Naive B cell (primary cell): ENCODE measurements at places on chromosomes 4 and X. TPM values are rescaled to one million over a fixed set of nuclear protein-coding genes. Genes with fewer than 3 reads are reported as not detected.

- no peaks in the 10 kb centered on the region for H3K36me3 ChIP-seq
- H3K4me1 ChIP-seq, result peaks cover 9% of the 10 kb centered on the region
- H3K4me3 ChIP-seq, result peak overlapping the region; percentile 90
- peak overlapping the region; percentile 100 for H3K27ac ChIP-seq
Measured at GRCh38 chrX:73562458-73562857, 539 bp upstream of the CHIC1 start.

DNA sequence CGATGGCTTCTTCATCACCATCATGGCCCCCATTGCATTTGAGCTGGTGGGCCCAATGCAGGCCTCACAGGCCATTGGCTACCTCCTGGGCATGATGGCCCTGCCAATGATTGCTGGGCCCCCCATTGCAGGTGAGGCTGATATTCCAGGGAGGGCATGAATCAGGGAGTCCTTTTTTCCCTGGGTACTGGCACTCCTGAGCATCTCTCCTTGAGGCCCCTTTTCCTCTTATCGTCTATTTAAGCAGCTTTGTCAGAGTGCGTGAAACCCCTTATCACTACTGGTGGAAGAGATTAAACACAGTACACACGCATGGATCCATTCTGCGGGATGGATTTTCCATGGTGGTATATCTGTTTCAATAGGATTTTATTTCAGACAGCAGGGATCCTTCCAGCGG, 85.1 kb downstream of the RLIM start:
- H3K27ac ChIP-seq, result no peak overlapping the region
- H3K4me1 ChIP-seq, result no peaks in the 10 kb centered on the region
- H3K4me3 ChIP-seq, result no peak overlapping the region
- no peaks in the 10 kb centered on the region for H3K27me3 ChIP-seq
- no peak for DNase-seq
- H3K36me3 ChIP-seq, result no peaks in the 10 kb centered on the region

Gene ZNF827
- 4.7 TPM for polyA plus RNA-seq

- no peak for DNase-seq
- no peaks in the 10 kb centered on the region for H3K27me3 ChIP-seq
- H3K4me1 ChIP-seq, result no peaks in the 10 kb centered on the region
Measured at GRCh38 chr4:160375772-160376452, 1273.0 kb downstream of the RAPGEF2 start.

DNA sequence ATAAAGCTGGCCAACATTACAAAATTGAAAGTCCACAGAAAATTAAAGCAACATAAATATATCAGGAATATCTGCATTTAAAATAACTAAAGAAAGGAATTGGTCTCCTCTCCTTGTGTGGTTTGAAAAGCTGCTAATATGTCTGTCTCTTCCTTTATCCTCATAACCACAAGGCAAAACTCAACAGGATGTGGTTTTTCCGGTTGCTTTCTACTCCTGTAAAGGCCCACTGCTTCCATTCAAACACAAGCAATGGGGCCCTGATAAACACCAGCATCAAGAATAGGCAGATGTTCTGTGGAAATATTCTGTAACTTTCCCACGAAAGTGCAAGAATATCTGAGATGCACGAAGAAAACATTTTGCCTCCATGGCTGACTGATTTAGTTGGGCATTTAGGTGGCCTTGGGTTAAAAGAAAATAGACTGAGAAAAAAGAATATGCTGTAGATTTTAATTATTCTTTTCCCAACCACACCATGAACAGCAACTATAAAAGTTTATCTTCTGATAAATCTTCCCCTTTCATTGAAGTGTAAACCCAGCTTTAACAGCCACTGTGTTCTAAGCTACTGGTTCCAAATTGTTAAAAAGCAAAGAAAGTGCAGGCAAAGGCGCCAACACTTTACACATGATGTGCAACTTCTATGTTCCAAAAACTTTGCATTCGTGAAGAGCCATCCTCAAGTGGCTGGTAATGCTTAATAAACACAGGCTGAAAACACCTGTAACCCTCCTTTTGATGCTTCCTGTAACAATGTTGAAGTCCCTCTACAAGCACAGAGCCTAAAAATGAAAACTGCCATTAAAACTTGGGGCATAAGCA, 50.5 kb upstream of the NDST3 start:
- DNase-seq, result no peak
- H3K27ac ChIP-seq, result no peak overlapping the region
- H3K4me3 ChIP-seq, result no peak overlapping the region
- no peaks in the 10 kb centered on the region for H3K4me1 ChIP-seq
- H3K27me3 ChIP-seq, result no peaks in the 10 kb centered on the region

- H3K4me3 ChIP-seq, result no peak overlapping the region
- no peak for DNase-seq
- H3K27me3 ChIP-seq, result no peaks in the 10 kb centered on the region
- H3K27ac ChIP-seq, result no peak overlapping the region
- no peaks in the 10 kb centered on the region for H3K36me3 ChIP-seq
Measured at GRCh38 chrX:106170318-106170717, 2.2 kb downstream of the PWWP3B start.

GRCh38 chrX:41449615-41450014, 2.5 kb downstream of the NYX start:
- peak overlapping the region; percentile 13 for H3K27ac ChIP-seq
- no peaks in the 10 kb centered on the region for H3K36me3 ChIP-seq
- peak; percentile 16 for DNase-seq
- H3K4me1 ChIP-seq, result peaks cover 25% of the 10 kb centered on the region
- no peaks in the 10 kb centered on the region for H3K27me3 ChIP-seq

Gene ARMCX1
- polyA plus RNA-seq, result 0.87 TPM

DNA sequence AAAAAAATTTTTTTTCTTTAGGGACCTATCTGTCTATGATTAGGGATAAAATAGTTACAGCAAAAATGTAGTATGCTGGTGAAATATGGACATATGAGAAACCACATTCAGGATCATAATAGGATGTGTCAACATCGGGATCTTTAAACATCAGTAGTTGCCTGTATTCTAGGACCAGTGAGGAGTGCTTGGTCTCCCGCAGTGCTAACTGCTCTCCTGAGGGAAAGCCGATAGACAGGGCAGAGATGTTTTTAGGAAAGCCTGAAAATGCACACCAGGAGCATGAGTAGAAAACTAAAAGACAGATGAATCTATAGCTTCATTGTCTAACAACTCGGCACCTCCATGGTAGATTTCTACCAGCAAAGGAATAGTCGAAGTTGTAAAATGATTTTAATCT, 178.1 kb upstream of the SMIM31 start:
- no peaks in the 10 kb centered on the region for H3K27me3 ChIP-seq
- no peaks in the 10 kb centered on the region for H3K36me3 ChIP-seq
- H3K4me1 ChIP-seq, result no peaks in the 10 kb centered on the region
- no peak for DNase-seq
- no peak overlapping the region for H3K27ac ChIP-seq
- H3K4me3 ChIP-seq, result no peak overlapping the region

Gene PCDH18
- not detected for polyA plus RNA-seq

- no peaks in the 10 kb centered on the region for H3K4me1 ChIP-seq
- no peaks in the 10 kb centered on the region for H3K27me3 ChIP-seq
- DNase-seq, result no peak
- H3K4me3 ChIP-seq, result no peak overlapping the region
Measured at GRCh38 chr4:23333946-23334878, 555.6 kb downstream of the PPARGC1A start.

- no peaks in the 10 kb centered on the region for H3K36me3 ChIP-seq
- no peaks in the 10 kb centered on the region for H3K27me3 ChIP-seq
- H3K4me3 ChIP-seq, result no peak overlapping the region
- H3K4me1 ChIP-seq, result no peaks in the 10 kb centered on the region
Measured at GRCh38 chrX:20352504-20352903, 85.8 kb upstream of the RPS6KA3 start.

GRCh38 chrX:96455078-96455477, 229.6 kb upstream of the DIAPH2 start:
- H3K36me3 ChIP-seq, result no peaks in the 10 kb centered on the region
- no peaks in the 10 kb centered on the region for H3K27me3 ChIP-seq
- H3K4me3 ChIP-seq, result no peak overlapping the region
- no peak overlapping the region for H3K27ac ChIP-seq

- H3K36me3 ChIP-seq, result no peaks in the 10 kb centered on the region
- no peaks in the 10 kb centered on the region for H3K4me1 ChIP-seq
- peaks cover 3% of the 10 kb centered on the region for H3K27me3 ChIP-seq
- no peak overlapping the region for H3K4me3 ChIP-seq
- no peak overlapping the region for H3K27ac ChIP-seq
- DNase-seq, result no peak
Measured at GRCh38 chrX:44039556-44039955, 66.4 kb upstream of the NDP start.

- DNase-seq, result no peak
- H3K27ac ChIP-seq, result no peak overlapping the region
- no peaks in the 10 kb centered on the region for H3K27me3 ChIP-seq
- no peaks in the 10 kb centered on the region for H3K36me3 ChIP-seq
Measured at GRCh38 chrX:124634363-124634762, 288.0 kb downstream of the SH2D1A start.

- H3K36me3 ChIP-seq, result no peaks in the 10 kb centered on the region
- no peak overlapping the region for H3K4me3 ChIP-seq
- peaks cover 4% of the 10 kb centered on the region for H3K4me1 ChIP-seq
Measured at GRCh38 chrX:41043674-41044345, 41.4 kb upstream of the USP9X start.

GRCh38 chr4:182881914-182882313, 35.3 kb downstream of the DCTD start:
- H3K4me3 ChIP-seq, result no peak overlapping the region
- no peaks in the 10 kb centered on the region for H3K4me1 ChIP-seq
- H3K27ac ChIP-seq, result no peak overlapping the region
- H3K27me3 ChIP-seq, result peaks cover 57% of the 10 kb centered on the region

Gene PABPC1L2A
- not detected for polyA plus RNA-seq

GRCh38 chr4:3314706-3315260, 22.0 kb downstream of the RGS12 start:
- H3K36me3 ChIP-seq, result no peaks in the 10 kb centered on the region
- H3K4me3 ChIP-seq, result no peak overlapping the region
- no peak overlapping the region for H3K27ac ChIP-seq
- DNase-seq, result no peak
- no peaks in the 10 kb centered on the region for H3K27me3 ChIP-seq
